ENCODE measurements at places on chromosomes 5 and 9.
A peak's percentile ranks its signal among the peaks of the same experiment; 100 is the strongest.

DNA sequence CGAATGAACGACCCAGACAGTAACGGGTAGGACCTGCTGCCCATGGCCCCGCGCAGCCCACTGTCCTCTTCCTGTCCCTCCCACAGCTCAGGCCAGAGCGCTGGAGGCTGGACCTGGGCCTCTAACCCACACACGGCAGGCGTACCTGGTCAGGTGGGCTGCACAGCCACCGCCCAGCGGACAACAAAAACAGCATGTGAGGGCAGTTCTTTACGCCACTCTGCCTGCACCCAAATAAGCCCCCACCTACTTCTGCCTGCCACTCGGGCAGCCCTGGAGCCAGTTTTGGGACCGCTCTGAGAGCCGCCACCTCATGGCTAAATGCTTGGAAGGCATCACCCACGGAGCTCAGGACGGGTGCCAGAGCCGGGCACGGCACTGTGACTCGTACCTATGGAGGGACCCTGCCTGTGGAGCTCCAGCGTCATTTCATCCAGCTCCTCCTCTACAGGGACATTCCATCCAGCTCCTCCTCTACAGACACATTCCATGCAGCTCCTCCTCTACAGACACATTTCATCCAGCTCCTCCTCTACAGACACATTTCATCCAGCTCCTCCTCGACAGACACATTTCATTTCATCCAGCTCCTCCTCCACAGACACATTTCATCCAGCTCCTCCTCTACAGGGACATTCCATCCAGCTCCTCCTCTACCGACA is 18.9 kb downstream of the CLPTM1L start:
- DNase-seq: no peak

- DNase-seq: peak; percentile 53
Observed at GRCh38 chr5:96565582-96566265, 96.5 kb upstream of the CAST start.

DNA sequence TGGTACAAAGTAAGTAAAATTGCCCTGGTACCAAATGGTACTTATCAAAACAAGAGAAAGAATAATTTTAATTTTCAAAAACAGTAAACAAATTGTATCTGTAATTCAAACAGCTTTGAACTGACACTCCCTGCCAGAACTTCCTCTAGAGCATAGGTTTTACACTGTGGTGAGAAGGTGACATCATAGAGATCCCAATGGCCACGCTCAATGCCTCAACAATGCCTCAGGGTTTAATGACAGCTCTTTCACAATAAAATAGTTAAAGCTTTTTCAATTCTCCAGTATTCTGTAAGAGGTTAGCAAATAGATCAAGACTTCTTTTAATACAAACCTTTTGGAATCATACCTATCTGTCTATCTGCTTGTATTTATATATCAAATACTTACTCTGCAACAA is 437.1 kb downstream of the PRR16 start:
- DNase-seq: no peak

- no peak for DNase-seq
Observed at GRCh38 chr5:140951636-140952035, 14.6 kb upstream of the PCDHAC2 start.

- DNase-seq: no peak
Observed at GRCh38 chr9:16458696-16459420, 411.6 kb downstream of the BNC2 start.

- DNase-seq: peak; percentile 39
Observed at GRCh38 chr5:151222790-151223446, 974 bp downstream of the CCDC69 start.

DNA sequence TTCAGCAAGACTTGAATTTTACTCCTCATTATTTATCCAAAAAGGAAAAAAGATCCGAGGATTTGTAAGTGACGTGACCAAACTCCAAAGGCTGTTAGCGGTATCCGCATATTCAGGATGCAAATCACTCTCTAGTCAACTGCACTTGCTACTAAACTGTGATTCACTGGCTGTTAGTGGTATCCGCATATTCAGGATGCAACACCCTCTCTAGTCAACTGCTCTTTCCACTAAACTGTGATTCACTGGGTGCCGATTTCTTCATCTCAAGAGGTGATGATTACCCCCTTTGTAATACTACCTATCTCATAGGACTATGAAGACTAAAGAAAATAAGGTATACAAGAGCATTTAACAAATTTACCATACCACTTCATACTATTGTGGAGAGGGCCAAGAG is 5.7 kb downstream of the MAPKAP1 start:
- DNase-seq: peak; percentile 59

- no peak for DNase-seq
Observed at GRCh38 chr9:128917151-128917849, 3.5 kb upstream of the PHYHD1 start.

DNA sequence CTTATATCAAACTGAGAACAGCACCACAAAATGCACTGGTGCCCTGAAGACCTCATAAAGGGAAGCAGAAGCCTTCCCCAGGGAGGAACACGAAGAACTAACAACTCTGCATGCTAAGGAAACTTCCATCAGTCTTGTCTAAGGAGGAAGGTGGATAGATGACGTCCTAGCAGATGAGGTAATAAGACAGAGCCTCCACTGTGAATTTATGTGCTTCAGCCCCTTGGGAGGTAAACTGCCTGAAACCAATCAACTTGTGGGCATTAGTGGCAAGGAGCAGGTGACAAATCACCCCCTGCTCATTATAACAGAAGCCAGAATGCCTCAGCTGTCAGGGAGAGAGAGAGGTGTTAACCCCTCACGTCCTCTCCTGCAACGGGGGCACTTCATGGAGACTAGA is 48.9 kb upstream of the SPIN1 start:
- no peak for DNase-seq

GRCh38 chr9:138076650-138077009 is 199.0 kb downstream of the CACNA1B start:
- no peak for DNase-seq

GRCh38 chr5:102450313-102450990 is 48.3 kb downstream of the SLCO6A1 start:
- DNase-seq: no peak

- DNase-seq: no peak
Observed at GRCh38 chr5:2642684-2643345, 108.7 kb downstream of the IRX2 start.

- no peak for DNase-seq
Observed at GRCh38 chr9:86494644-86495111, 140.5 kb upstream of the TUT7 start.

- DNase-seq: peak; percentile 74
Observed at GRCh38 chr5:157761690-157762621, 18.4 kb downstream of the LSM11 start.

GRCh38 chr5:50535393-50535792 is 94.3 kb upstream of the EMB start:
- DNase-seq: no peak

GRCh38 chr9:90394871-90395270 is 247.8 kb downstream of the DIRAS2 start:
- DNase-seq: no peak

DNA sequence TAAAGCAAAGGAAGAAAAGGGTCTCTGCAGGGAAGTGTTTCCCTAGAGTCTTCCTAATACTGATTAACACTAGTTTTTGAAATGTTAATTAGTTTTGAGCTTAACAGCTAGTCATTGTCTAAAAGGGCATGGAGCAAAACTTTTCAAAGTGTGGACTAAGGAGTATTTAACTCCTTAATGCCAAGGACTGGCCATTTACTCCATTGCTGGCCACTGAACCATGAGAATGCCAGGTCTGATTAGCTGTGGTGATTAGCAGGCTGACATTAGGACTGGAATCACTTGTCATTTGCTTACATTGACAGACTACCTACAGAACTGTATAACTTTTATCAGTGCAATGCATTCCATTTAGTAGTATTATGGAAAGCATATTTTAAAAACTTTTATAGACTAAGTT is 987.0 kb downstream of the NR2F1-AS1 start:
- DNase-seq: no peak

DNA sequence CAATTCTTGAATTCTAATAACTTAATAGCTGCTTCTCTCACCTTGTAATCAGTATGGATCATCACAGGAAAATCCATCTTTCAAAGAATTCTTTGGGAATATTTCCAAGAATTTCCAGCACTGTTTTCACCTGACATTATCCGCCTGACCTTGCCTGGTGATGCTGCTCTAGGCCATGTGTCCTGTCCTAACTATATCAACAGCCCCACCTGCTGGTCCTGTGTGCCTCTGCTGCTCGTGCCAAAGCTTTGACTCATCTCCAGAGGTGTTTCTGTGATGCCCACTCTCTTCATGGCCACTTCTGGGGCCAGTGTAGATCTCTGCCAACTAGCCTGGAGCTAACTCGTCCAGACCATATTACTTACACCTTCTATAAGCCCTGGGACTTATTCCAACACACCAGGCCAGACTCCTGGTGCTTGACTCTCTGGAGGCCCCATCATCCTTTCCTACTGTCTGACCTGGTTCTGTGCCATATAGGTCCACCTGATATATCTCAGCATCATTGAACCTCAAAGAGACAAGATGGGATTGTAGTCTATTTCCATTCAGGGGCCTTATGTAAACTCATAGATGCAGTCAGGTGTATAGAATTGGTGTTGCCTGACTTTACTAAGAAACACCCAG is 67.5 kb upstream of the CKMT2 start:
- peak; percentile 74 for DNase-seq

DNA sequence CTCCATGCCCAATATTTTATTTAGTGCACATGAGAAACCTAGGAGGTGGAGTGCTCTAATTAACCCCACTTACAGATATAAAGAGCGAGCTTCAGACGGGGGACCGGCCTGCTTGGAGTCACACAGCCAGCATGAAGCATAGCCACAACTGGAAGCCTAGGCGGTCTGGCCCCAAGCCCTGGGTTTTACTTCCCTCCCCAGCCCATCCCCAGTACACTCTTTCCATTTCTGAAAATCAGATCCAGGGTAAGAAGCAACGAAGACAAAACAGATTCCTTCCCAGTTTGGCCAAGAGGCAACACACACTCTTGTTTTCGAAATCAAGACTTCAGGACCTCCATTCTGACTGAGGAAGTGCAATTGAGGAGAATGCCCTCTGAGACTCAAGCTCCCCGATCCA is 27.1 kb downstream of the KCNMB1 start:
- no peak for DNase-seq

- no peak for DNase-seq
Observed at GRCh38 chr5:137791799-137792198, 37.6 kb upstream of the HNRNPA0 start.

DNA sequence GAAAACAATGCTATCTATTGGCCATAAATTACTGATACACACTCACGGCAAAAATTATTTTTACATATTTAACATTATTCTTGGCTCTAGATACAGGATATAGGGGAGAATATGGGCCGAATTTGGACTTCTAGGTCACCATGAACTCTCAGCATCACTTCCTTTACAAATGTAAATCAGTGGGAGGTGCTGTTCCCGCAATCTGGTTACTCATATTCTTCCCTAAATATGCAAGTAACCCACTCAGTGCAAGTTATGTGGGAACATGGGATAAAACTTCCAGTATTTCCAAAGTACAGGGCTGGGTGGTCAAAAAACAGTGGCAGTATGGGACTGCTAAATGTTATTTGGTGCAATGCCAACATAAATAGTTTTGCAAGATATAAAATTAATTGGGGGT is 145.6 kb downstream of the PPP2R2B start:
- no peak for DNase-seq

GRCh38 chr9:71364186-71364955 is 242.9 kb upstream of the TRPM3 start:
- no peak for DNase-seq

DNA sequence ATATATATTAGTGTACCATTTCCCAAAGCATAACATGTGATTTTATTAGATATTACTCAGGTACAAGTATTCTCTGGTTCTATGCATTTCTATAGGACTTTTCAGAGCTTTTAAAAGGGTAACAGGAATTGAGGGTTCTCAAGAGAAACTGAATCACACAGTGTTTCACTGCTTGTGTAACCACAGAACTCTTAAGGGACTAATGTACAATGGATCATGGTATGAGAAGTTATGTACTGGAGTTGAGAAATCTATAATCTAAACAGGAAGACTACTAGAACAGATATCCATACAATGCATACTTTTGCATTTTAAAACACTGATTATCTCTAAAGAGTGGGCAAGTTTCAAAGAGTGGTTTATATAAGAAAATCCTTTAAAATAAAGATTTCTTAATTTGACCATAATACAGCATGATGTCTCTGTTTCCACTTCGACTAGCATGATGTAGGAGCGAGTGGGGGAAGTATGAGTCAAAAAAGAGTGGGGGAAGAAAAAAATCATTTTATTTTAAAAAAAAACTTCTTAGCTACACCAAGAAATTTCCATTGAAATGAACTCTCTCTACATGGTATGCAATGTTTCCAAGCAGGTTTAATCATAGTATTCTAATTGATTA is 183.5 kb downstream of the RFX3 start:
- peak; percentile 3 for DNase-seq

- DNase-seq: no peak
Observed at GRCh38 chr5:127959152-127959764, 124.3 kb upstream of the SLC12A2 start.

DNA sequence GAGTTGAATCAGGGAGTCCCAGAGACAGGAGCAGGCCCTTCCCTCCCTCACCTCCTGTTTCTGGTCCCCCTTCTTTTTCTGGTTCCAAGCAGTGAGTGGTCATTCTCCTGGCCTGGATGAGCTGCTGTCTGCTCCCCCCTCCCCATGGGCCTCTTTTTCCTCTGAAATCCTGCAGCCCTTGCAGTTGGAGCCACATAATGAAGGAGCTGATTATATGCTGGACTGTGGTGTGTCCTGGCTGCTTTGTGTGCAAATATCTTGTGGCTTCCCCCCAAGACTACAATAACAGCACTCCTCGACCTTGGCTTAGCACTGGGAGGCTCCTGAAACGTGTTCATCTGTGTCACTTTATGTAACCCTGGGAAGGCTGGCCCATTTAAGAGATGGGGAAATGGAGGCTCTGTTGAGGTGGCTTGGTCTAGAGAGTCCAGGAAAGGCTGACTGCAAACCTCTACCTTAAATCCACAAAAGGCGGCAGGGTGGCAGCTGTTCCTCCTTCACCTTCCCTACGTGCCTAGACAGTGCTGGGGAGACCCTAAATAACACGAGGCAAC is 69.2 kb downstream of the SH3PXD2B start:
- no peak for DNase-seq
